ENCODE measurements at places on chromosomes 2 and 18.

GRCh38 chr2:65880436-65880835 lies 448.0 kb upstream of the SPRED2 start:
- no peak for DNase-seq

GRCh38 chr2:44692821-44693220 lies 248.7 kb upstream of the SIX3 start:
- DNase-seq = no peak

DNA sequence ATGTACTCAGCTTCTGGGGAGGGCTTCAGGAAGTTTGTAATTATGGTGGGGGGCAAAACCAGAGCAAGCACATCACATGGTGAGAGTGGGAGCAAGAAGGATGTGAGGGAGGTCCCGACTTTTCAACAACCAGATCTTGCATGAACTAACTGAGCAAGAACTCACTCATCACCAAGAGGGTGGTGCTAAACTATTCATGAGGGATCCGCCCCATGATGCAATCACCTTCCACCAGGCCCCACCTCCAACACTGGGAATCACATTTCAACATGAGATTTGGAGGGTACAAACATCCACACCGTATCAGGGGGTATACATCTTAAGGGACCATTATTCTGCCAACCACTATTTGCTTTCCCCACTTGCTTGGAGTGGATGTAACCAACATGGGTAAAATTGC lies 209.6 kb upstream of the HNRNPA3 start:
- no peak for DNase-seq

- DNase-seq = no peak
These were observed 16.6 kb upstream of the ZDBF2 start for GRCh38 chr2:206257861-206258260.

- no peak for DNase-seq
These were observed 253.2 kb downstream of the NEDD4L start for GRCh38 chr18:58297198-58297597.
